Gastrocnemius medialis (tissue), 4 donors: ENCODE measurements at places on chromosomes 11 and 22. TPM values are rescaled to one million over a fixed set of nuclear protein-coding genes. Genes with fewer than 3 reads are reported as not detected.

DNA sequence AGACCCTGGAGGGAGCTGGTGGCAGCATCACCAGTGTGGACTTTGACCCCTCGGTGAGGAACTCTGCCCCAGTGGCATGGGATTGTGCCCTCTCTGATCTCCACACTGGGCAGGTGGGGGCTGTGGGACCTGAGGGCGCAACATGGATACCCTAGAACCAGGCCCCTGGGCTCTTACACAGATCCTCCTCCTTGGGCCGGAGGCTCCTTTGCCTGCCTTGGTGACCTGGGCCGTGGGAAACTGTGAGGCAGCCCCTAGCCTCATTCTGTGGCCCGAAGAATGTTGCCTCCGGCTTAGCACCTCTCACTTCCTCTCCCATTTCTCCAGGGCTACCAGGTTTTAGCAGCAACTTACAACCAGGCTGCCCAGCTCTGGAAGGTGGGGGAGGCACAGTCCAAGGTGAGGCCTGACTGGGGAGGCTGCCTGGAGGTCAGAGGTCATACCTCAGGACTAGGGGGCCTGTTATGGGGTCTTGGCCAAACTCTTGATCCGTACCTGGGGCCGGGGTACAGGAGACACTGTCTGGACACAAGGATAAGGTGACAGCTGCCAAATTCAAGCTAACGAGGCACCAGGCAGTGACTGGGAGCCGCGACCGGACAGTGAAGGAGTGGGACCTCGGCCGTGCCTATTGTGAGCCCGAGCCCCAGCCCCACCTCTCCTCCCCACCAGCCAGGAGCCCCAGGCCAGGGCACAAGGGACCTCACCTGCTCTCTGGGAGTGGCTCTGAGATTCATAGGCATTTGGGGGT, 12.2 kb downstream of the ATG16L2 start:
- no peak overlapping the region for H3K27ac ChIP-seq
- no peaks in the 10 kb centered on the region for H3K36me3 ChIP-seq
- DNase-seq = no peak
- no peaks in the 10 kb centered on the region for H3K27me3 ChIP-seq
- peaks cover 5% of the 10 kb centered on the region for H3K4me1 ChIP-seq

- H3K4me1 ChIP-seq = peaks cover 24% of the 10 kb centered on the region
- no peaks in the 10 kb centered on the region for H3K27me3 ChIP-seq
- no peak for DNase-seq
- no peak overlapping the region for H3K4me3 ChIP-seq
These were observed 4.4 kb downstream of the MAPK12 start for GRCh38 chr22:50257041-50257440.

GRCh38 chr11:64788321-64789215, 10.2 kb upstream of the SF1 start:
- H3K36me3 ChIP-seq = no peaks in the 10 kb centered on the region
- no peak for DNase-seq
- no peaks in the 10 kb centered on the region for H3K4me1 ChIP-seq
- no peak overlapping the region for H3K27ac ChIP-seq
- H3K4me3 ChIP-seq = no peak overlapping the region

The KRTAP5-7 gene
- not detected for total RNA-seq

DNA sequence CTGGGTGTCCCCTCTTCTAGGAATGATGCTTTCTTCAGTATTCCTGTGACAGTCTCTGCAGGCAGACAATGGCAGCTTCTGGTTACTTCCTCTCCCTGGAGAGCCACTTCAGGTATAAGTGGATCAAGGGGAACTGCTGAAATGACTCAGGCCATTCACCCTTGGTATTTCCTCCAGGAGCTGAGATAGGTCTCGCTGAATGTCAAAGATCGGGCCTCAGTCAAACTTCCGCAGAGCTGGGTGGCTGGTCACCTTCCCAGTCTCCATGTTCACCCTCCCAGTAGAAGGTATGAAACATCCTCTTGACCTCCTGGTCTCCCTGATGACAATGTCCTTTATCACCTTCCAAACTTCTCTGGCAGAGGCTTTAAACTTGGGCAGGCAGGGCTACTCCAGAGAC, 1.8 kb upstream of the ANKK1 start:
- no peak overlapping the region for H3K27ac ChIP-seq
- H3K4me1 ChIP-seq = no peaks in the 10 kb centered on the region
- H3K36me3 ChIP-seq = no peaks in the 10 kb centered on the region
- DNase-seq = no peak
- H3K27me3 ChIP-seq = peaks cover 23% of the 10 kb centered on the region

- H3K4me1 ChIP-seq = no peaks in the 10 kb centered on the region
- no peak for DNase-seq
- peaks cover 44% of the 10 kb centered on the region for H3K27me3 ChIP-seq
- peak overlapping the region; percentile 40 for H3K4me3 ChIP-seq
These were observed 1.4 kb downstream of the ASCL2 start for GRCh38 chr11:2268729-2269600.

DNA sequence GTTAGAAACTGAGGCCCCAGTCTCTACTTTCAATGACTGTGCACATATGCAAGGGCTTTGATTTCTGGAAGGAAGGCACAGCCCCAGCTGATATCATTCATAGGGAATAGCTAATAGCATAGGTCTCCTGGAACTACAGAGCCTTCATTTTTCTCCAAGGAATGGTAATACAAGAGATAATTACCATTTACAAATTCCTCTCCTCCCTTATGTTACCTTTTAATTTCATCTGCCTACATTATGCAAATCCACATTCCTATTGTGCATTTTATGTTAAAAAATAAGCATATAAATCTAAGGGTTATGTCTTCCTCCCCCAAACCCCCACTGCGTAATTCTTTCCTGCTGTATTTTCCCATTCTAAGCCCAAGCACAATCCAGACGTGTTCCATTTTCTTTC, 94.9 kb downstream of the AMBRA1 start:
- H3K36me3 ChIP-seq = peaks cover under 1% of the 10 kb centered on the region
- no peaks in the 10 kb centered on the region for H3K27me3 ChIP-seq
- no peak overlapping the region for H3K27ac ChIP-seq
- DNase-seq = no peak
- peaks cover 14% of the 10 kb centered on the region for H3K4me1 ChIP-seq

The FGF4 gene
- not detected for total RNA-seq

DNA sequence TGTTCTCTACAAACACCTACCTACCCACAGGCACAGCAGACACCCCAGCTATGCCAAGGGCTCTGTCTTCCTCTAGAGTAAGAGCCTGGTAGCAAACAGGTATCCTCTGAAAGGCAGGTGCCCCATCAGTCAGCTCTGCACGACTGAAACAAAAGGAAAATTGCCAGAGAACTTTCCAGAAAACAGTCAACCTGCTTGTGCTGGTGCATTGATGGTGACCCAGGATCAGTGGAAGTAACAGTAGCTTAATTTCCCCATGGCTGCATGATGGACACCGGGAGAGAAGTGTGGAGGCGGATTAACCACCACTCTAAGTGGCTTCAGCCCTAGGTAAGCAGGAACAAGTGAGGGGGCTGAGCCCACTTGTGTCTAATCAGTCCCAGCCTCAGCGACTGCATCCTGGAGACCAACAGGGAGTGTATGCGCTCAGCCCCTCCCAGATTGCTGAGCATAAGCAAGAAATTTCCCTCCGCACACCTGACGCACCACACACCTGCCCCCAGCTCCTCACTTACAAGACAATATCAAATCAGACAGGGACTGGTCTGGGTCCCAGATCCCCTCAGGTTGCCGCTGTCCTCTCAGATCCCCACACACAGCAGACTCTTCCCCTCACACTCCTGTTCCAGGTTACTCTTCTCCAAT, 70.7 kb upstream of the IGLL5 start:
- DNase-seq = no peak
- H3K36me3 ChIP-seq = no peaks in the 10 kb centered on the region
- H3K27me3 ChIP-seq = no peaks in the 10 kb centered on the region

The EPS8L2 gene
- total RNA-seq = 3.3 TPM

- no peaks in the 10 kb centered on the region for H3K36me3 ChIP-seq
- H3K4me3 ChIP-seq = no peak overlapping the region
- no peaks in the 10 kb centered on the region for H3K4me1 ChIP-seq
- no peak for DNase-seq
- H3K27ac ChIP-seq = no peak overlapping the region
These were observed 209.5 kb downstream of the AASDHPPT start for GRCh38 chr11:106286881-106287504.

The TMEM191C gene
- total RNA-seq = not detected

DNA sequence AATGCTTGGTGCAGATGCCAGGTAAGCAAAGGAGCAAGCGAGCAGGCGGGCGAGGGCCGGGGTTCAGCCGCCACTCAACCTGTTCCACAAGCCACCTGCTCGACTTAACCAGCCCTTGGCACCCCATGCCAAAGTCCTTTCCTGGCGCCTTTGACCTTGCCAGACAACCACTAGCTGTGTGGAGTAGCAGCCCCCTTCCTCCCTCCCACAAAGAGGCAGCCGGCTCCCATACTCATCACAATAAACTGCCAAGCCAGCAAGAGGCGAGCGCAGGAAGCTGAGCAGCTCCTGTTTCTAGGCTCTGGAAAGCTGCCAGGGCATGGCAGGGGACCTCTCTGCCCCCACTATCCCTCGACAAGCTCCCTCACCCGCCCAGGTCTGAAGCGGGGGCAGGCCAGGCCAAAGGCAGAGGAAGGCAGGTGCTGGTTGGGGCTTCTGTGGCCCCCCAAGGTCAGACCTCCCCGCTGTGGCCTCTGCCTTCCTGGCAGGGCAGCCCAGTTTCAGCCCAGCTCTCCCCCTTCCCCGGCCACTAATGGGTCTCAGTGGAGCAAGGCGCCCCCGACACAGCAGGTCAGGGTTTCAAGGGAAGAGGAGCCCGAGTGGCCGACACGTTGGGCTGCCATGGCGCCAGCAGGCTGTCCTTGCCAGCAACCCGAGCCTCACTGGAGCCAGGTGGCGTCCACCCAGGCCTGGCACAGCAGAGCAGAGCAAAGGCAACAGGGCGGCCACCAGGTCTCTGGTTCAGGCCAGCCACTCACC, 15.3 kb downstream of the MACROD1 start:
- no peak overlapping the region for H3K4me3 ChIP-seq
- H3K27me3 ChIP-seq = no peaks in the 10 kb centered on the region
- peak; percentile 92 for DNase-seq
- H3K27ac ChIP-seq = peak overlapping the region; percentile 91
- H3K36me3 ChIP-seq = no peaks in the 10 kb centered on the region

The WBP2NL gene
- total RNA-seq = 0.27 TPM

- H3K4me3 ChIP-seq = no peak overlapping the region
- no peaks in the 10 kb centered on the region for H3K27me3 ChIP-seq
- no peak for DNase-seq
These were observed 148.2 kb downstream of the MAML2 start for GRCh38 chr11:96194581-96195374.

- H3K36me3 ChIP-seq = no peaks in the 10 kb centered on the region
- no peak overlapping the region for H3K27ac ChIP-seq
- H3K27me3 ChIP-seq = no peaks in the 10 kb centered on the region
- DNase-seq = no peak
- H3K4me3 ChIP-seq = no peak overlapping the region
- H3K4me1 ChIP-seq = peaks cover 20% of the 10 kb centered on the region
These were observed 13.9 kb upstream of the CDC42EP2 start for GRCh38 chr11:65300621-65301275.

- H3K27me3 ChIP-seq = peaks cover 13% of the 10 kb centered on the region
- DNase-seq = no peak
- H3K4me3 ChIP-seq = no peak overlapping the region
- no peaks in the 10 kb centered on the region for H3K36me3 ChIP-seq
- H3K4me1 ChIP-seq = peaks cover 9% of the 10 kb centered on the region
These were observed 10.9 kb downstream of the INS start for GRCh38 chr11:2149864-2150847.

The HEPN1 gene
- not detected for total RNA-seq

DNA sequence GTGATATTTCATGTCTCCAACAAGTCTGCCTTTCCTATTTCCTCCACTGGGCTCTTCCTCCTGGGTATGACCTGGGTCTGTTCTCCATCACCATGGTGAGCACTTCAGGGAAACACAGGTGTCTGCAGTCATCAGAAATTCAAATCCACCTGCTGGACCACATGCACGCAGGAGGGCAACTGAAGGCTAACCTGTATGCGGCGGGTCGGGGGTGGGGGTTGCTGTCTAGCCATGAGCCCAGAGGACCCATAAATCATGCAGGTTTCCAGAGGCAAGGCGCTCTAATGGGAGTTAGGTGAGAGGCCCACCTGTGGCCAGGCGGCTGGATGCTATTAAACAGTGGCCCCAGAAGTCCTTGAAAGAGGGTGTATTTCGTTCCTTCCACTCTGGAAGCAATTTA, 11.1 kb upstream of the PAMR1 start:
- H3K4me3 ChIP-seq = no peak overlapping the region
- H3K4me1 ChIP-seq = no peaks in the 10 kb centered on the region

The RAC2 gene
- not detected for total RNA-seq

DNA sequence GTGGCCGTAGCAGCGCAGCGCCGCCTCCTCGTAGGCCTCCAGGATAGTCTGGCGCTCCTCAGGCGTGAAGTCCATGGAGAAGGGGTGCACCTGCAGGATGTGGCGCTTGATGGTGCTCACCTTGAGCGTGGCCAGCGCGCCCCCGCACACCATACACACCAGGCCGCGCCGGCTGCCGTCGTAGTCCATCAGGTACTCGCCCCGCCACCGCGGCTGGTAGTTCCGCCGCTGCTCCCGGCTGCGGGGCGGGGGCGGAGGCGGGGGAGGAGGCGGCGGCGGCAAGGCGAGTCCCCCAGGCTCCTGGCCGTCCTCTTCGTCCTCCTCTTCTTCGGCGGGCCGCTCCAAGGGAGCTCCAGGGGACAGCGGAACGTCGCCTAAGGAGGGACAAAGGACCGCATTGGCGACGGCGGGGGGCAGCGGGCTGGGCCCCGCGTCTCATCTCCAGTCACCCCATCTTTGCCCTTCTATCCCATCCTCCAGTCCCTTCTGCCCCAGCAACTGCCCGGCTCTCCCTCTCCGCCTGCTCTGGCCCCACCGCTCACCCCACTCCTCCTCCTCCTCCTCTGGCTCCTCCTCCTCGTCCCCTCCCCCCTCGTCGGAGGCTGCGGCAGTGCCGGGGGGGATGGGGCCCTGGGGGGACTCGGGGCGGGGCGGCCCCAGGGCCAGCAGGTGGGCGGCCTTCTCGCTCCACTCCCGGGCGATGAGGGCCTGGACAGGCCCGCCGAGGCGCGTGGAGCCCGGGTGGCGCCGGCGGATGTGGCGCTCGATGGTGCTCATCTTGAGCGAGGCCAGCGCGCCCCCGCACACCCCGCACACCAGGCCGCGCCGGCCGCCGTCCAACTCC, 4.9 kb downstream of the ZFTA start:
- H3K4me3 ChIP-seq = peak overlapping the region; percentile 59
- no peak for DNase-seq
- H3K27ac ChIP-seq = peak overlapping the region; percentile 49
- H3K36me3 ChIP-seq = no peaks in the 10 kb centered on the region
- no peaks in the 10 kb centered on the region for H3K27me3 ChIP-seq

DNA sequence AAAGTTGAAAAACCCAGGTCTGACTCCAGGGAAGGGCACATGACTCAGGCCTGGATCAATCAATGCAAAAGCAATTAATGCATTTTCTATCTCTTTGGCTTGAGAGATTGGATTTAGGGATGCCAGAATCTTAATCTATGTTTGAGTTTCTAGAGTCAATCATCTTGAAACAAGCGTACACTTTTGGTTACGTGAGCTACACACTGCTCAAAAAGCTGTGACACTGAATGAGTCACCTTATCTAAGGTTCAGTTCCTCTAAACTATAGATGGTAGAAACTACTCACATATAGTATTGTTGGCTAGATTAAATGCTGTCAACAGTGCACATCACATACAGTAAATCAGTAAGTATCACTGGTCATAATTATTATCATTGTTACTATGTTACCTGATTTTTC, 24.2 kb downstream of the MRE11 start:
- H3K36me3 ChIP-seq = peaks cover 24% of the 10 kb centered on the region
- H3K4me3 ChIP-seq = no peak overlapping the region
- DNase-seq = no peak
- H3K27me3 ChIP-seq = no peaks in the 10 kb centered on the region
- no peak overlapping the region for H3K27ac ChIP-seq

GRCh38 chr11:30594646-30595411, 8.7 kb upstream of the MPPED2 start:
- H3K4me1 ChIP-seq = no peaks in the 10 kb centered on the region
- H3K36me3 ChIP-seq = no peaks in the 10 kb centered on the region
- H3K27me3 ChIP-seq = no peaks in the 10 kb centered on the region
- H3K27ac ChIP-seq = no peak overlapping the region
